Activated T-helper 1 cell treated with Interleukin-2 at 50 U/mL for 16 hours (primary cell): ENCODE measurements at places on chromosomes 4 and X.

GRCh38 chr4:159447296-159447695 is 344.4 kb downstream of the RAPGEF2 start:
- no peak for DNase-seq

DNA sequence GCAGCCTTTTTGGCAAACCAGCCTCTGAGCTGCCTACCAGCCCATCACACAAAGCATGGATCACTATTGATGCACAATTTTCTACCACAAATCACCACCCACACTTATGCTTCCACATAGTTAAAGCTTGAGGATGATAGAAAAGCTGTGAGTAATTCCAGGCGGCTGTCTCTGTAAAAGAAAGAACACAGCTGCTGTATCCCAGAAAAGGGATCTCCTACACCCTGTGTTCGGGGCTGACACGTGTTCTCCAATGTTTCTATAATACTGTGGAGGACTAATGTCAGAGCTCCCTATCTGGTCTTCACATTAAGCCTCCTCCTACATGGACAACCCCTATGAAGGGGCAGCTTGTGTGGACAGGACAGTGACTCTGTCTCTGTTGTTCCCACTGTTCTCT is 12.5 kb upstream of the BRS3 start:
- DNase-seq, result no peak

DNA sequence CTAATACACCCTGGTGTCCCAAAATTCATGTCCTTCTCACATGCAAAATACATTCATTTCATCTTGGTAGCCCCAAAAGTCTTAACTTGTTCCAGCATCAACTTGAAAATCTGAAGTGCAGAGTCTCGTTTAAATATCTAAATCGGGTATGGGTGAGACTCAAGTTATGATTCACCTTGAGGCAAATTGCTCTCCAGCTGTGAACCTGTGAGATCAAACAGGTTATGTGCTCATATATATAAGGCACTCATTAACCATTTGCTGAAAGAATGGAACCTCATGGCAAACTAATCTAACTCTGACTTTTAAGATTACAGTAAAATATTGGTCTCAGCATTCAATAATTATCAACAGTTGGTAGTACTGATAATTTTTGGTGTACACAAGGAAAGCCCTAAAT is 55.5 kb downstream of the PDLIM5 start:
- DNase-seq, result no peak

GRCh38 chr4:150234246-150234645 is 156.0 kb downstream of the DCLK2 start:
- DNase-seq, result no peak

GRCh38 chrX:51860679-51861078 is 32.7 kb upstream of the MAGED1 start:
- DNase-seq, result no peak
